ENCODE measurements at places on chromosomes 3 and 15.

DNA sequence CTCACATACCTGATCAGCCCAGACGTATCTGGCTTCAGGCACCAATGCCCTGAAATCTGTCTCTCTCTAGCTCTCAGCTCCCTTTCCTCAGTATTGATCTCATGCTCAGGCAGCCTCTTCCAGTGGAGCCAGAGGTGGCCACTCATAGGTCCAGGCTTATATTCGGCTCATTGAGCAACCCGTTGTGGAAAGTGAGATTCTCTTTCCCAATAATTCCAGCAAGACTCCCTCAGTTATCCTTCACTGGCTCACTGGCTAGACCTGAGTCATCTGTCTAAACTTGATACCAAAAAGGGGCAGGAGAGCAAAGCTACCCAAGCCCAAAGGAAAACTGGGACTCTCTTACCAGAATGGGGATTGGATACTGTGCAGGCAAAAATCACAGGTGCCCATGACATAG is 33.4 kb upstream of the FRMD4B start:
- DNase-seq, result no peak

DNA sequence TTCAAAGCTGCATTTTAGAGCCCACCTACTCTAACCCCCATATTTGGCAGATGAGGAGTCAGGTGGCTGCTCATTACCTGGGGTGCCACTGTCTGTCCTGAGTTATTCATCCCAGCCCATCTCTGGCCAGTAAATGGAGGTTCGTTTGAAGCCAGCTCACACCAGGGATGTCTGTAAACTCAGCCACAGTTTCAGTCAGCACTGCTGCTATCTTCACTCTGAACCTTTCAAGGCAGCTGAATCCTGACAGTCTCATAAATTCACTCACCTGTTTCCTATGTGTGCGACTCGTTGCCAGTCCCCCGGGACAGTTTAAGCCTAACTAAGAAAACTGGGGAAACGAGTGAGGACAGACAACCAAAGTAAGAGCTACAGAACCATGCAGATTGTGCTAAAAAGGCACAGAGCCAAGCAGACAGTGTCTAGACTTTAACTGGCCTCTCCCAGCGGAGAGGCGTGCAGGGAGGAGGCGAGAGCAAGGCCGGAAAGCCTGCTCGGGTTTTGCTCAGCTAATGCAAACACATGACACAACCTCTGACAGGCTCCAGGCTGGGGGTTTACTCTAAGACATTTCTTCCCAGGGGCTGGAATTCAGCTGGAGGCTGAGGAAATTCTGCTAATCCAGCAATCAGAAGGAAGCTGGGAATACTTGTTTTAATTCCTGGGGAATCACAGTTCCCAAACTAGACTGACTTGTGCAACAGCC is 12.0 kb downstream of the FSTL1 start:
- DNase-seq, result peak; percentile 87

DNA sequence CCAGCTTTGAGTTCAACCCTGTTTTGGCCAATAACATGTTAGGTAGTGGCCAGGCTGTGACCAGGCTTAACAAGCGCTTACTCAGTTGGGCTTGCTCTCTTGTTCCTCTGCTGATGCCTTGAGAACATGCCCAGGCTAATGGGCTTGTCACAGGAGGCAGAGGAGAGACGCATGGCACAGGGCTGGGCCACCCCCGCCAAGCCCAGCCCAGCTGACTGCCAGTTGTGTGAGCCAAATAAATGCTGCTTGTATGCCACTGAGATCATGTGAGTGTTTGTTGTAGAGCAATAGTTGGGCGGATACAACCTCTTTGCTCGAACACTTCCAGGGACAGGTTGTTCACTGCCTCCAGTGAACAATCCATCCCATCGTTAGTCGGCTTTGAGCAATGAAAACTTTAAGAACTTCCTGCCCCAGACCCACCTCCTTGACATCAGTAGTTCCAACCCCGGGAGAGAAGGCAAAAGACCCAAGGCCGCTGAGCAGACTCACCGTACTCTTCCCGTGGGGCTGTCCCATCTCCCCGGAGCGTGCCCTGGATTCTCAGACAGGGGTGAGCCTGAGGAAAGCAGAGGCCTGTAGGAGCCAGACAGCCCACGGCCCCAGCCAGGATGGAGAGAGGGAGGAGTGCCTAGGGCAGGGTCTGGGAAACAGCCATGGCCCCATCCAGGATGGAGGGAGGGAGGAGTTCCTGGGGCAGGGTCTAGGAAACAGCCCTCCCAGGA is 4.1 kb downstream of the PLA2G4F start:
- no peak for DNase-seq

- no peak for DNase-seq
These were observed 327.2 kb downstream of the LRTM1 start for GRCh38 chr3:54600441-54601204.

GRCh38 chr3:143754090-143754489 is 94.2 kb downstream of the SLC9A9 start:
- DNase-seq, result no peak

- DNase-seq, result no peak
These were observed 271.1 kb upstream of the GPR149 start for GRCh38 chr3:154701055-154701454.

GRCh38 chr3:112002096-112002971 is 3.6 kb downstream of the TAGLN3 start:
- no peak for DNase-seq

- DNase-seq, result peak; percentile 83
These were observed 7.1 kb downstream of the CELF6 start for GRCh38 chr15:72312605-72313447.

DNA sequence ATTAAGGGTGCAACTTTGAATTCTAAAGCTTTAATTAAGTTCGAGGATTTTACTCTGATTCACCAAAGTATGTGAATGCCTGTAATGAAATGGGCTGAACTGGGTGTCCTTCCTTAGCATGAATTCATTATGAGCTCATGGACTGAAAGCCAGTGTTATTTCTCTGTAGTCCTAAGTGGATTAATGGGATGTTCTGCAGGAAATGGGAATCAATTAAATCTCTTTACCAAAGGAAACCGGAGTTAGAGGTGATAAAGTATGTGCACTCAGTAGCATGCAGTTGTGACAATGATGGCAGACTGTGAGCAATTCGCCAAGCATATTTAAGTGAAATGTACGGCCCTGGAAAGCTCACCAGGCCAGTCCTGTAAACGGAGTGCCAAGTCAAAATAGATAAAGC is 138.7 kb downstream of the CHL1 start:
- DNase-seq, result no peak

DNA sequence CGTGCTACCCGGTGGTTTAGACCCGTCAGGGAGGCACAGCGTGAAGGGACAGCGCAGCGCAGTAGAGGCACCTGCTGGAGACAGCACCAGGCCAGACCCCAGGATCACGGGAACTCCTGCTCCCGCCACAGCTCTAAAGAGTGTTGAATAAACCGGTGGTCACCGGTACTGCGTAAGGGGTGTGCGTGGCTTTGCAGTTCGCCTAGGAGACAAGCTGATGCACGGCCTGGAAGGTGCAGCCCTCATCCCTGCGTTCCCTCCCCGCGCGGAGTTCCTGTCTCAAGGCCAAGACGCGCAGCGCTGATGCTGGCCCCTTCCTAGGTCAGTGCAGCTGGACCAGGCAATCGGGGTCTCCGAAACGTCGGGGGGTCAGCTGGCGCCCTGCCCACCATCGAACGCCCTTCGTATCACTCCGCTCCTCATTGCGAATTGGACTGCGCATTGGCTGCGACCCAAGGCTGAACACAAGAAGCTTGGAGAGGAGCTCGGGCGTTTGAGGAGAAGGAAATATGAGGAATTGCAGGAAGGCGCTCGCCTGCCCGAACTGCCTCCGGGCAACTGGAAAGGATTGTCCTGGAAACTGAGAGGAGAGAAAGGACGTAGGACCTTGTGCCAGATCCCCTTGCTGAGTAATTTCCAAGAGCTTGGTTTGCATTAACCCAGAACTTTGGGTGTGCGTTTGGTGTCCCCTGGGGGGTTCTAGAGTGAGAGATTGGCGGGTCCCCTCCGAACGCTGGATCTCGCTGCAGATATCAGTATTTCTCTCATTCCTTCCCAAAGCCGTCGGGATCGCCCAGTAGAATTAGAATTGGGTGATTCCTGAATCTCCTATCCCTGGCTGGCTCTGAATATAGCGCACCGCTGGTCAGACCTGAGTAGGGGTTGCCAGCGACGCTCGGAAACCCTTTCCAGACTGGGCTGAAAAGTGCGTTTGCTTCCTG is 2.3 kb upstream of the SOX14 start:
- DNase-seq, result no peak

DNA sequence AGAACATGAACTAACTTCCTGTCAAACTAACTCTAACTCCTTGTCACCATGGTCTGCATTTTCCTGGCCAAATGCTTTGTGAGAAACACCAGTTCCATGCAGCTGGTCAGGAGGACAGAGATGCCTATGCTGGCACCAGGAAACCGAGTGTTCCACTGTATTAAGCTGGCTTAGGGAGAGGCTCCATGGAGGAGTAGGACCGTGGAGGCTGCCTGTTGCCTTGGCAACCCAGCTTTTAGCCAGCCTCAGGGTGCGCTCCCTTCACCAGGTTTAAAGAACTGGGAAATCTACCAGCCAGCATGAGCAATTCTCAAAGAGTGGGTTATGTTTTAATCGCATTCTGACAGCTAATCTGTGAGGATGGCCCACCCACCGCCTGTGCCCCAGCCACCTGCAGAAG is 394.1 kb downstream of the OCA2 start:
- DNase-seq, result no peak

DNA sequence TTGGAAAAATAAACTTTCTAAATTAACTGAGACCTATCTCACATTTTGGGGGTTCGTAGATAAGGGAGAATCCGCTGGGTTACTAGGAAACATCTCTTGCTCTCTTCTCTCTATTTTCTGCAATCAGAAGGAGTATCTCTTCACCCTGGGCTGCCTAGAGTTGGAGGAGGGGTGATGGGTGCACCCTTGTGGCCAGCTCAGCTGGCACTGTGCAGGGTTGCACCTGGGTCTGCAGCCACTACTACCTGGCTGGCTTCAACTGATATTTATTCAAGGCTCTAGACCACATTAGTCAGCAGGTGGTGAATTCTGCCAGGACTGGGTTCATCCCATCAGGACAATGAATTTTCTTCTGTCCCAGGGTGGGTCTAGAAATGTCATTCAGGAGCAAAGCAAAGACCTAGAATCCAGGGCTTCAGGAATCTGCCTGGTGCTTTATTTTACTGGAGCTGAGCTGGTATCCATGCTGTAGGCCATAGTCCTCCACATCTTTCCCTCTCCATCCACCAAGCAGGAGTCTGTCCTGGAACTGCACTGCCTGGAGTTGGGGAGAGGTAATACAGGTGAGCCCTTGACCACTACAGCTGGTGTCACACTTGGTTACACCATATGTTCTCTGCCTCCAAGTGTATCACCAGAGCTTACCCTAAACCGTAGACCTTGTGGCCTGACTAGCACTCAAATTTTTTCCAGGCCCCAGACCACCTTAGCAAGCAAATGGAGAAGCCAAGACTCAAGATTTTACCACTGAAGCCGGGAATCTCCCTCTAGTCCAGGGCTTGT is 14.0 kb downstream of the OR5K4 start:
- no peak for DNase-seq
